ENCODE measurements at places on chromosomes 6 and 20.

- DNase-seq = no peak
These were observed 1.2 kb upstream of the BPI start for GRCh38 chr20:38302786-38303185.

- DNase-seq = no peak
These were observed 41.0 kb downstream of the UQCC1 start for GRCh38 chr20:35370751-35371150.

DNA sequence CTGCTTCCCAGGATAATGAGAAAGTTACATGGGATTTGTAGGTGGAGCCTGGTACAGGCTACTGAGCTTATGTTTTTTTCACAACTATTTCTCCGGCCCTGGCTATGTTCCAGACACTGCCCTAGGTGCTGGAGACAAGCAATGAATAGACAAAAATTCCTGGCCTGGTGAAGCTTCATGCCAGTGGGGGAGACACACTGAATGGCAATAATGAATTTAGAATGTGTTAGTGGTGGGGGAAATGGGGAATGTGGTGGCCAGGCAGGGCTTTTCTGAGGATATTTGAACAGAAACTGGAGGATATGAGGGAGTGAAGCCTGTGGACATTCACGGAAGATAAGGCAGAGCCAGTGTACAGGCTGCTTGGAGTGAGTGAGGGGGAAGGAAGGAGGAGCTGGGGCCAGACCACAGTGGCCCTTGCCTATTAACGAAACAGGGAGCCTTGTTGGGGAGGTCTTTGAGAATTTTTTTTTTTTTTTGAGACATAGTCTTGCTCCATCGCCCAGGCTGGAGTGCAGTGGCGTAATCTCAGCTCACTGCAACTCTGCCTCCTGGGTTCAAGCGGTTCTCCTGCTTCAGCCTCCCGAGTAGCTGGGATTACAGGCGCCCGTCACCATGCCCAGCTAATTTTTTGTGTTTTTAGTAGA is 6.6 kb downstream of the FOXS1 start:
- no peak for DNase-seq

DNA sequence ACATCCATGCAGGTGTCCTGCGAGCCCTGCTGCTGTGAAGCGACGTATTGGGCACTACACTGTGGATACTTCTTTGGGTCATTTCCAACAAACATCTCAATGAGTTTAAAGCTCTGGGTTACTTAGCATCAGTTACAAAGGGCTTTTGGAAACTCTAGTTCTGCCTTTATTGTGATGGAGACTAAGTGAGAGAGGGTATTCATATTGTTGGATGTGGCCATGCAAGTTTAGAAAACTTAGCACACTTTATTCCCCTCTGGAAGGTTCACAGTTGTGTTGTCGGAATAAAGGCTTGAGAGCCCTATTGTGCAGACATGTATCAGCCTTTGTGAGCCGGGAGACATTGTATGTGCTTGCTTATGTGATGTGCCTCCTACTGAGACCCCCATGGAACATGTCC is 22.1 kb downstream of the DUSP22 start:
- no peak for DNase-seq

- no peak for DNase-seq
These were observed 955.5 kb downstream of the PHF3 start for GRCh38 chr6:64590965-64591675.

- DNase-seq = no peak
These were observed 56.7 kb upstream of the CEP85L start for GRCh38 chr6:118708055-118708454.

GRCh38 chr6:37125774-37126492 is 44.0 kb upstream of the PIM1 start:
- no peak for DNase-seq

DNA sequence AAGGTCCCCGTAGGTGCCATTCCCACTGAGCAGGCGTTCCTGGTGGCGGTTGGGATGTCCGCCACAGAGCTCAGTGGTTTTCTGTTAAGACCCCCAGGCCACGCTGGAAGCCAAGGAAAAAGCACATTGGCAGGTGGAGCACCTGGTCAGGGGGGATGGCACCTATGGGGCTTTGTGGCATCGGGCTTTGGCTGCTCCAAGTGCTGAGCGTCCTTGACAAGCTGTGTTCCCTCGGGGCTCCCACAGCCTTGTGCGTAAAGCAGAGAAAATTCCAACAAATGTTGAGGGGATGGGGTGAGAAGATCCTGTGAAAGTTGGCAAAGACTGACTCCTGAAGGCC is 135.4 kb downstream of the JPH2 start:
- no peak for DNase-seq

DNA sequence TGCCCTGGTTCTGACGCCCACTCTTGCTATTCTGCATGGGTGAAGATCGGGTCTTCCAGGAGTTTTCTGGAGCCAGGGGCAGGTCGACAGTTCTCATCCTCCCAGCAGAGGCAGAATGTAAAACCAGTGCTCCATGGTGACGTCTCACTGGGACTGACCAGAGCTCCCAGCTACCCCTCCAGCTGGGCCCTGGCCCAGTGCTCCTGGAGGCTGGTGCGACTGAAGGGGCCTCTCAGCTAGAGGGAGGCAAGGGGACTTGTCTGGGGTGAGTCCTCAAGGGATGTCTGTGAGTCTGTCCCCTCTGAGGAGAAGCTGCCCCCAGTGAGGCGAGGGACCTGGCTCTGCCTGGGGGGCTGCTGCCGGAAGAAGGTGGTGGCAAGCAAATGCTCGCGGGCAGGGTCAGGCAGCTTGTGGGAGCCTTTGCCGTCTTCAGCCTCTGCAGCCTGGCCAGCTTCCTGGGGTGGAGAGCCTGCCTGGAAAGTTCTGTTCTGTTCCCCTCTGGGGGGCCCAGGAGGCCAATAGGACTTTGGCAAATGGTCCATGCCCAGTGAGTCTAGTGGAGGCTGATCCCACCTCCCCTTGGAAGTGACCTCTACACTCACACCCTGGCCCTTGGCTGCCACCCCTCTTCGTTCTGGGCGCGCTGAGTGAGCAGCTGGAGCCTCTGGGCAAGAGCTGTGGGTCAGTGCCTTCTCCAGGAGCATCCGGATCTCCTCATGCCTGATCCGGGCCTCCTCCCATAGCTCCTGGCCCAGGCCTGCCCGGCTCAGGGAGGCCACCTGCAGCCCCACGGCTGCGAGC is 47.5 kb downstream of the KIAA1755 start:
- DNase-seq = no peak

- peak; percentile 56 for DNase-seq
These were observed 184.1 kb downstream of the TMEM242 start for GRCh38 chr6:157139054-157139708.

- DNase-seq = no peak
These were observed 25.2 kb downstream of the TRIM38 start for GRCh38 chr6:25987845-25988244.

DNA sequence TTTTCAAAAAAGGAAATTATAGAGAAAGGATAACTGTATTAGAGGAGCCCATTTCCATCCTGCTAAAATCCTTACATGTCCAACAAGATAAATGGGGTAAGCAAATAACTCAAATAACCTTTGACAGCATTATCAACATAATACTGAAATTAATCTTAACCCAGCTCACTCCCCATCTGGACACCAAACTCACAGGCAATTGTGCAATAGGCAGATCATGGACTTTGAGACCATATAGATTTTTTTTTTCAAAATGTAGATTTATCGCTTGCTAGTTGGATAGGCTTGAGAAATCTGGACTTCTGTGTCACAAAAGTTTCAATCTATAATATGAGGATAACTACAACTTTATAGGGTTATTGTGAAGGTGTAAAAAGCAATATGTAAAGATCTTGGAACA is 134.4 kb upstream of the ASCC3 start:
- DNase-seq = no peak
